ENCODE measurements at places on chromosomes 11 and 22.

- peak; percentile 64 for DNase-seq
These were observed 13.9 kb upstream of the OR8K1 start for GRCh38 chr11:56331861-56332491.

GRCh38 chr22:30192427-30192826 is 54.1 kb downstream of the LIF start:
- no peak for DNase-seq

DNA sequence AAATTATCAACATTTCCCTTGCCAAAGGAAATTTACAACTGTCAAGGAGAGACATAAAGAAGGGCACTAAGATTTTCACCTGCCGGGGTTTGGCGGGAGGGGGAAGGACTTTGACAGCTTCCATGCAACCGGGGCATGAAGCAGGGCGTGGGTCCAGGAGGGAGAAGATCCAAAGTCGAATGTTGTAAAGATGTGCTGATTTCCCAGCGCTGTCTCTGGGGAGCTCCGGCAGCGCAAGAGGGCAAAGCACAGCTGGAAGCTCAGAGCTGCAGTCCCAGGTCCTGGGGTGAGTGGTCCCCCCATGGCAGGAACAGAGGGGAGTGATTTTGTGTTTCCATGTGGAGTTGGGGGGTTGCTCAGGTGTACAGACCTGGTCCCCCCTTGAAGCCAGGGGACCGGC is at the start of gene MS4A10:
Gene MS4A10 (plus strand): TSS at position 198 of the 400 bp plus-strand sequence. CDS start 5,003 bp downstream, outside the sequence.
- no peak for DNase-seq

DNA sequence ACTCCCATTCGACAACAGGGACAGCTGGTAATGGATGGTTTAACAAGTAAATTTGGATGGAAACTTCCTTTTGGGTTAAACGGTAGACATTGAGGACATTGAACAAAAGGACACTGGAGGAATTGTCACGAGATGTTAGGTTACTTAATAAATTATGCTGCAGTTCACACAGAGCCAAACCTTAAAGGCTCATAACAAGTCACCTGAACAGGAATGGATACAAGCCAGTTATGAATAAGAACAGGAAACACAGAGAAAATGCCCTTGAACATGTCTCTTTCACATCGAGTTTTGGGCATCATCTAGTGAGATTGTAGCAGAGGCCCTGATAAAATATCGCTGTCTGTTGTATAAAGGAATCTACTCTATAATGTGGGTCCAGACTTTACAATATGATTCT is 65.6 kb downstream of the CD44 start:
- no peak for DNase-seq

GRCh38 chr22:40621309-40622151 is 15.0 kb downstream of the MRTFA start:
- no peak for DNase-seq

GRCh38 chr22:41914611-41915034 is 251 bp downstream of the SHISA8 start:
- no peak for DNase-seq

DNA sequence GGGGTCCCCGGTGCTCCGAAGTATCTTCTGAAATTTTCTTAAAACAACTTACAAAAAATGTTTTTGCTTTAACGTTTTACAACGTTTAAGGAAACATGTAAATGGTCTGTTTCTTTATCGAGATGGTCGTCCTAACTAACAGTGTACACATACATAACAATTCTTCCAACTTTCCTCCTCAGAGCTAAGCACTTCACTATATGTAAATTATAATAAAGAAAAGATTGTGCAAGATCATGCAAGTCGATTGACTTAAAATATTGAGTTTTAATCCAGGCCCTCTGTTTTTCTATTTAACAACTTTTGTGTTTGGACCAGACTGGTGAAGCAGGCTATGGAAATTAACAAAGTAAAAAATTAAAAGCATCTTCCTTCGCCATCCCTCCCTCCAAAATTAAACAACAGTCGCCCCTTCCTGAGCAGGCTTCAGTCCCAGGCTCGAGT is 4.9 kb downstream of the ALX4 start:
- DNase-seq = no peak

GRCh38 chr22:40533712-40534378 is 102.7 kb downstream of the MRTFA start:
- no peak for DNase-seq

DNA sequence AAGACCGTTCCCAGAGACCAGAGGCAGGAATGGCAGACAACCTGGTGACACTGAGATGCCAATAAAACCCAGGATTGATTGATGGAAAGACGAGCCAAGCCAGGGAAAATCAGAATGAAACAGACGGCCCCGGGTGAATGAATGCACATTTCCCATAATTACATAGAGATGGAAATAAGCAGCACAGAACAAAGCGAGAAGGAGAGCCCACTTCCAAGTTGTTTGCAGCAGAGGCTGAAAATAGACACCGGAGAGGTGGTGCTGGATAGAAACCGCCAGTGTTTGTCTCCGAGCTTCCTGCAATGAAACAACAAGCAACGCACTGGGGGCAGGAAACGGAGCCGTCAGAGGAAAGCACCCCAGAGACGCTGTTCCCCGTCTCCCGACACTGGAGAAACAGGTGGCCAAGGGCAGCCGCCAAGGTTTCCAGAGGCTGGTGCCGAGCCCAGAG is 406.8 kb downstream of the SHANK2 start:
- DNase-seq = no peak

- no peak for DNase-seq
These were observed 762 bp upstream of the CCDC134 start for GRCh38 chr22:41799486-41800347.

GRCh38 chr11:62393061-62393611 is 25.7 kb upstream of the SCGB1A1 start:
- no peak for DNase-seq

DNA sequence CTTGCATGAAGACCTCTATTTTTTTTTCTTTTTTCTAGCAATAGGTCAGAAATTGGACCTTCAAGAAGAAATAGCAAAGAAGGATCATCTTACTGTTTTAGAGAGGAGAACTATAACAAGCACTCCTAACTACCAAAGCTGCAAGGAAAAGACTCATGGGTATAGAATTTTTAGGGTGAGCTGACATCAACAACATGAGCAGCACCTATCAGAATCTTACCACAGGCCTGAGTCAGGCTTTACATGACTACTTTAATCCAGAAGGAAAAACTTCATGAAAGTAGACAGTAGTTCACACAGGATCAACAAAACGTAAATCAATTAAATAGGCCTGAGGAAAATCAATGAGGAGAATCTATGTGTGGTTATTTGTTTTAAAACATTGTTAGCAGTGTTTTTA is 130.5 kb downstream of the FAM76B start:
- DNase-seq = no peak

DNA sequence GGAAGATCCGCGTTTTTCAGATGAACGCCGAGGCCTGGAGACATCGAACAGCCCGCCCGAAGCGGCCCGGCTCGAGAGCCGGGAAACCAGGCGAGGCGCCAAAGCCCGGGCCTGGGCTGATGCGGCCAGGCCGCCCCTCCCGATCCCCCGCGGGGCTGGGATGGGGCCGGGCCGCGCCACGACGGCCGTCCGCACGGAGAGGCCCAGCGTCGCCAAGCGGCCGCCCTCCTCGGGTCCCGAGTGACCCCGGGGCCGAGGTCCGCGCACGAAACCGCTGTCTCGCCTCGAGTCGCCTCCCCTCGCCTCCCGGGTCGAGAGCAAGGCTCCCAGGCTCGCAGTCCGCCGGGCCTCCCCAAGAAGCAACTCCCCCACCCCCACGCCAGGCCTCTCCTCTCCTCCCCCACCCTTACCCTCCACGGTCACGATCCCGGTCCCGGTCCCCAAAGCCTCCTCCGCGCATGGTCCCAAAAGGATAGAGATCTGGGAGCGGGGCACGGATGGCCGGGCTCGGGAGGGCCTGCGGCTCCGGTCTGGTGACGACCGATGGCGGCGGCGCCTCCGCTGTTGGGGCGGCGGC is 482 bp downstream of the DDX17 start:
- peak; percentile 76 for DNase-seq

GRCh38 chr11:45934580-45935318 is 12.3 kb downstream of the LARGE2 start:
- DNase-seq = no peak

DNA sequence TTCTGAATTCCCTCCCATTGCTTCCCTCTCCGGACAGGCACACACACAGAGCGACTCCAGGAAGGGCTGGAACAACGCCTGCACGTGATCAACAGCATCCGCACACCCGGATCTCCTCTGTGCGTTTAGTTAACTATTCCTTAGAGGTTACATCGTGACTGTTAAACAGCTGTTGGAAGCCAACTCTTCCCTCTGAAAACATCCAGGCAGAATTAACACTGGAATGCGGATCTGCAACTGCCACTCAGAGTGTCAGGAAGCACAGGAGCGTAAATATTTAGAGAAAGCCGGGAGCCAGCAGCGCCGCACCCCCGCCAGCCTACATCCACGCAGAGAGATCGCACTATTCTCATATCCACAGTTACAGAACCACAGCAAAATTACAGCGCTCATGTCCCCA is 46.2 kb downstream of the SHANK2 start:
- no peak for DNase-seq

DNA sequence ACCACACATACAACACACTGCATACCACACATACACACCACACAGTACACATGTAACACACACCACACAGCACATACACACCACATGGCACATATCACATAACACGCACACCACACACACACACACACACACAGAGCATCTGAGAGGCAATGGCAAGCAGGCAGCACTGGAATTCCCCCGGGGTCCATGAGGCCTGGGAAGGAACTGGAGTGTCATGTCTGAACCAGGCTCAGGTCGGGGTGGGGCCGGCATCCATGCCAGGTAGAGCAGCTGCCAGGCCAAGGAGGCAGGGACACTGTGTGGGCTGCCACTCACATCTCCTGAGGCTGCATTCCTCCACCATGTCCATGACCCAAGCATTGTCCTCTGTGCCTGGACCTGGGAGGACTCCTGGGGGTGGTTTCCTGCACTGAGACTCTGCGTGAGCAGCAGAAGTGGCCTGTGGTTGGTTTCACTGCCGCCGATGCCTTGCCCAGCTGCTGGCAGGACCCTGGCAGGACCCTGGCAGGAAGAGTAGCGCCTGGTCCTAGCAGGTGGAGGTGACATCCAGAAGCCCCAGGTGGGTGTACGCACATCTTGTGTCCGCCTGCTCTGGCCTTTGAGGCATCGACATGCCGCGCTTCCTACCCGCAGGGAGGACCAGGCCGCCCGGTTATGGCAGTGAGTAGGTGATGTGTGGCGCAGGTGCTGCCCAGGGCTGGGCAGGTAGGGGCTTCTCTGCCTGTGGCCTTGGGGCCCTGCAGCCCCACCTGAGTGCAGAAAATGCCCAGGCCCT is 1280.4 kb downstream of the TBC1D22A start:
- DNase-seq = peak; percentile 48

- no peak for DNase-seq
These were observed 25.5 kb downstream of the MYBPC3 start for GRCh38 chr11:47327025-47327424.

DNA sequence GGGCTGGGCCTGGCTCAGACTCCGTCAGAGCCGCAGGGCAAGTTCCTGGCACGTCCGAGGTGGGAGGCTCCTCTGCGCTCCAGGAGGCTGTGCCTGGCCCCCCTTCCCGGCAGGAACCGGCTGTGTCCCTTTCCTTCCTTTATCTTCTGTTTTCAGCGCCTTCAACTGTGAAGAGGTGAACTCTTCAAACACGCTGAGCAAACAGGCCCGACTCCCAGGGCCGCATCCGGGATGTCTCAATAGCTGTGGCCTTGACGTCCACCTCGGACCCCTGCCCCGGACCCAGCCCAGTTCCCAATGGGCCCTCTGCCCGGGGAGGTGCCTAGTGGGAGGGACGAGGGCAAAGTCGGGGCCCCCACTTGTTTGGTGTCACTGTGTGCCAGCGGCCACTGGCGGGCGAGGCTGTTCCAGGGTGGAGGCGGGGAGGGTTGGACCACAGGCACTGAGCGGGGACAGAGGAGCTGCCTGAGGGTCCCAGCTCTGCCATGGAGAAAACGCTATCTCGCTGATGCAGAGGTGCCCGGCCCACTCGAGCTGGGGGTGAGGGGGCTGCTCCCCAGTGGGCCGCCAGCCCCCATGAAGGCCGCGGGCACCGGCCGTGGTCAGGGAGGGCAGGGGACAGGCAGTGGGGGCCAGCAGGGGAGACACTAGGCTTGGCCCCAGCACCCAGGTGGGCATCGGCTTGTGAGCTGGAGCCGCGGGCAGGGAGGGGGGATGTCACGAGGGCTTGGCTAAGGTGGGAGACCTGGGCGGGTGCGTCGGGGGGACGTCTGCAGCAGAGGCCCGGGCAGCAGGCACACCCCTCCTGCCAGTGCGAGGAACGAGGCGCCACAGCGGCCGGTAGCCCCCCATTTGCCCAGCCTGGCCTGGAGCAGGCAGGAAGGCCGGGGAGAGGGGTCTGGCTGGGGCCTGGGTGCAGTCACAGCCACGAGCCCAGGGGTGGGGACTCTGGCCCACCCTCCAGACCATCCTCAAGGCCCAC is 2.7 kb upstream of the MUC5B start:
- no peak for DNase-seq

DNA sequence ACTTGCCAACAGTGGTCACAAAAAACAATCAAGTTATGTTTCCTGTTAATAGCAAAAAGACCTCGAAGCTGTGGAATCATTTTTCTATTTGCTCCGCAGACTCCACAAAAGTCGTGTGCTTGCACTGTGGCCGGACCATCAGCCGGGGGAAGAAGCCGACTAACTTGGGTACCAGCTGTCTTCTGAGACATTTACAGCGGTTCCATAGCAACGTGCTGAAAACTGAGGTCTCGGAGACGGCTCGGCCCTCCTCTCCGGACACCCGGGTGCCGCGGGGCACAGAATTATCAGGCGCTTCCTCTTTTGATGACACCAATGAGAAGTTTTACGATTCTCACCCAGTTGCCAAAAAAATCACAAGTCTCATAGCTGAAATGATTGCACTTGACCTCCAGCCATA is 31.6 kb downstream of the ZBED4 start:
- no peak for DNase-seq
